ENCODE measurements at places on chromosomes 2 and 18.

GRCh38 chr2:96860065-96861029 is 2.5 kb upstream of the ANKRD39 start:
- DNase-seq = no peak

DNA sequence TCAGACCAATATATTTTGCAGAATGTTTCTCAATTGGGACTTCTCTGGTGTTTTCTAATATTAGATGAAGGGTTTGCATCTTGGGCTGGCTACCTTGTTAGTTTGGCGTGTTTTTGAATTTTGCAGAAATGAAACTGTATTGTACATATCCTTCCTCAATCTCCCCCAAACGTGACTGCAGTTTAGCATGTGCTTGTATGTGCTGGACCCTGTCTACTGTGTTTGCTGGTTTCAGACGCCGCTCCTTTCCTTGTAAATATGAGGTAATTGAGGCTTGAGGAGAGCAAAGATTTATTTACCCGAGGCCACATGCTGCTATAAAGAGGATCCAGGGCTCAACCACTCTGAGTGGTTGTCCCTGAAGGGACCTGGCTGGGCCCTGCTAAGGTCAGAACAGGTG is 57.2 kb downstream of the NGEF start:
- DNase-seq = no peak

GRCh38 chr2:225996462-225996828 is 596.9 kb downstream of the NYAP2 start:
- no peak for DNase-seq

DNA sequence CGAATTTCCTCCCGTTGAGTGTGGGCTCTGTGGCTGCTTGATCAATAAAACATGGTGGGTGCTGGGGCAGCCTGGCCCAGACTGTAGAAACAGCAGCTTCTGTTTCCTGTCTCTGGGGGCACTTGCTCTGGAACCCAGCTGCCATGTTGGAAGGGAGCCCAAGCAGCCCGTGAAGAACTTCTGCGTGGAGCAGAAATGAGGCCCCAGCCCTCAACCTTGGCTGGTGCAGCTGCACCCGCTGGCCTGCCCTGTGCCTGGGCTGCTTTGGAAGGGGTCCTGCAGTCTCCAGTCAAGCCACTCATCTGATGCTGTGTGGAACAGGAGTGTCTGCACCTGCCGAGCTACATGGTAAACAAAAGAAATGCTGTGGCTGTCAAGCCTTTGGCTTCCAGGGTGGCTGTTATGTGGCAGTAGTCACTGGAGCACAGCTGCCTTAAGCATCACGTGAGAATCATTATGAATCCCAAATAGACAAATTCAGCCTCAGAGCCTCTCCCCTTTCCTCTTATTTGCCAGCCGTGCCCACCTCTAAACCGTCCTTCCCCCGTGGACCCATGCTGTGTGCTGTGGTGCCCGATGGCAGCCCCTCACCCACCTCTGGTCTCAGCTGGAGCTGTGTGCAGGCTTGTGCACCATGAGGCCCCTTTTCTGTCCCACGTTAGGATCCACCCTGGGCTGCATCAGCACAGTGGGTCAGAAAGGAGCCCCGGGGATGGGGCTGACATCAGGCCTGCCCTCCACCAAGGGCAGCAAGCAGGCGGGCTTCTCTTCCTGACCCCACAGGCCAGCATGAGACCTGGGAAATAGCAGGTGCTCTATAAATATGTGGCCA is 134.0 kb upstream of the HDAC4 start:
- DNase-seq = peak; percentile 94

- no peak for DNase-seq
Measured at GRCh38 chr2:217847552-217848350, 155.0 kb downstream of the TNS1 start.

GRCh38 chr2:207254591-207255464 is 89.1 kb upstream of the KLF7 start:
- no peak for DNase-seq

GRCh38 chr2:173414823-173415322 is 60.2 kb downstream of the CDCA7 start:
- no peak for DNase-seq

DNA sequence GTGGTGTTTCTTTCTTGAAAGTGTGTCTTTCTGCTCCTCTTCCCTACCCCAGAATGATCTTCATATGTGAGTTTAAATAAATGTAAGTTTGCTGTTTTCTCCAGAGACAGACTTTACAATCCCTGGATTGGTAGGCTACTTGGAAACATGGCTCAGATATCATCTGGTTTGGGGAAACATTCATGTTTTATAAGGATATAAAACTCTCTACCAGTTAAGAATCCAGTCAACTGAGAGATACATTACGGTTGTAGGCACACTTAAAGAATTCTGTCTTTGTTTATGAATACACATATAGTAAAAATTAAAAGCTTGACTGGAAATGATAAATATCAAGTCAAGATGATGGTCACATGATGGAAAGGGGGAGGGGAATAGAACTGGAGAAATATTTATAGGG is 739.3 kb downstream of the SLC4A3 start:
- no peak for DNase-seq

GRCh38 chr2:86396291-86396785 is 44.8 kb upstream of the KDM3A start:
- DNase-seq = peak; percentile 69

GRCh38 chr2:184729581-184729980 is 131.3 kb downstream of the ZNF804A start:
- DNase-seq = no peak

- no peak for DNase-seq
Measured at GRCh38 chr2:33336036-33336625, 140.3 kb upstream of the RASGRP3 start.

DNA sequence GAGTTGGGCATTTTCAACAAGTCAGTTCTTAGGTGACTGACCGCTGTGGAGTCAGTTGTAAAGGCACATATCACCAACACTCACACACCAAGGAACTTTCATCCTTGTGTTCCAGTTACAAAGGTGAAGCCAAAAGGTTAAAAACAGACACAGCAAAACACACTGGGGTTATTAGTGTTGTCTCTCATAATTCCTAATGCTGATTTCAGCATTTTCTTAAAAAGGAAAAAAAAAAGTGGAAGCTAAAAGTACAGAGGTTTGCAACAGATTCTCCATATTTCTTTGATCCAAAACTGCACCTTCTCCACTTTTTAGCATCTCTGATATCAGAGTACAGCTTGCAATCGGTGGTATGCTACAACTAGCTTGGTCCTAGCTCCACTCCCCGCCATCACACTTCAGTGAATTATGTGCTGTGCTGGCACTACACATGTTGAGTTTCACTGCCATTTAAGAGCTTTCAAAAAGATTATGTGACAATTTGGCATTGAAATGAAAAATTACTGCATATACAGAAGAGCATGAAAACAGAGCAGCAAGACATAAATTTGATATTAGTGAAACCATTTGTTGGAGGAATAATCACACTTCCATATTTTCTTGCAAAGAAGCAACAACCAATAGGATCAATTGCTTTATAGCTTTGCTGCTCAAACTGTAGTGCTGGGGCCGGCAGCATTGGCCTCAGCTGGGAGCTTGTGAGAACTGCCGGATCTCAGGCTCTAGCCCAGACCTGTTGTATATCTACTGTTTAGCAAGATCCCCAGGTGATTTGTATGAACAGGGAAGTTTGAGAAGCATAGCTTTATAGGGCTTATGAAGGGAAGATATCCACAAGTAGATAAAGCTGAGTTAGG is 62.3 kb upstream of the DAPL1 start:
- DNase-seq = no peak

DNA sequence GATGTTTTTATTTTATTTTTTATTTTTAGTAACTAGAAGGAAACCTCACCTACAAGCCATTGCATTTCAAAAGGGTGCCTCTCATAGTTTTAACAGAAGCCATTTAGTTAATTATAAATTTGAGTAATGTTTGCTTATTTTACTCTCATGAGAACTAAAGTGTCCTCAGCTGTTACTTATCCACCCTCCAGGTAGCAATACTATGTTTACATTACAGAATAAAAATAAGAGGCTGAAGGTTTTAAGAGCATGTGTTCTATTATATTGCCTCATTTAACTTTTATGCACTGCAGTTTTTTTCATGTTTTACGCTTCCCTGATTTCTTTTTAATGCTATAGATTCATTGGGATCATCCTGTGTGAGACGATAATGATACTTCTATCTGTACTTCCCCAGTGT is 235.5 kb downstream of the THSD7B start:
- DNase-seq = no peak

GRCh38 chr2:59888015-59888414 is 665.4 kb downstream of the BCL11A start:
- no peak for DNase-seq

DNA sequence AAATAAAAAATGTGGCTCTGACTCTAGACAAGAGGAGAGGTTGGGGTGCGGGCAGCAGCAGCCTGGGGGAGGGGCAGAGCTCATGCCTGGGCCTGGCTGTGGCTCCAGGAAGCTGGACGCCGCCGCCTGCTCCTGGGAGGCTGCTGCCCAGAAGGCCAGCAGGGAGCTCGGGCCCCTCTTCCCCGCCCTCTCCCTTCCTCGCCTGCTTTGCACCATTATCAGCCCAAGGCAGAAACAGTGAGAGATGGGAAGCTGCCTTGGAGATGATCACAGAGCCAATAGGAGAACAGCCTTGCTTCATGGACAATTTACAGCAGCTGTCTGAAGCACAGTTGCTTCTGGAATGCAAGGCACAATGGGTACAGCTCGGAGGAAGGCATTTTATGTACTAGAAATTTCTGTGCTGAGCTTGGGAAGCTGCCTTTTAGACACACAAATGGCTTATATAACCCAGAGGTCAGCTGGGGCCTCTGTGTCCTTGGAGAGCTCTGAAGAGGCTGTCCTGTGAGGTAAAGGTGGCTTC is 55.3 kb upstream of the AFF3 start:
- DNase-seq = no peak

- no peak for DNase-seq
Measured at GRCh38 chr2:152925547-152926448, 207.4 kb downstream of the ARL6IP6 start.

DNA sequence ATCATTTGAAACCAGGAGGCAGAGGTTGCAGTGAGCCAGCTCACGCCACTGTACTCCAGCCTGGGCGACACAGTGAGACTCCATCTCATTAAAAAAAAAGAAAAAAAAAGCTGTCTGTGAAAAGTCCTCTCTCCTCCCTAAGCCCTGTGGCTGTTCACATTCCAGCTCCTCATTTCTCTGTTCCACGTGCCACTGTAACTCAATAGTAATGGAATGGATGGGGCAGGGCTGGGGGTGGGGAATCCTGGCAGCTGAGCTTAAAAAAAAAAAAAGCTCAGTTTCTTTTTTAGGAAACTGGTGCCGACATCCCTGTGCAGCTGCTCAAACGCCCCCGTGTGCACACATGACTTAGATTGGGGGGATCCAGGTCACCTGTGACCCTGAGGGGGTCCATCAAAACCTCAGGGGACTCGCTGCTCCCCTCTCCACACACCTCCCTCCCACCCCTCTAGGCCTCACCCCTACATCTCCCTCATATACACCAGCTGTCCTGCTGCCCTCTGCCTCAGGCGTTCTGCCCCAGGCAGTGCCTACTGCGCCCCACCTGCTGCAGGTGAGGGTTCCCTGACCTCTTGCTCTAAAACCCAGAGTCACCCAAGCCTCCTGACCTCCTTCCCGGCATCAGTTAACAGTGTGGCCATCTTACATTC is 255.4 kb downstream of the AGAP1 start:
- no peak for DNase-seq

DNA sequence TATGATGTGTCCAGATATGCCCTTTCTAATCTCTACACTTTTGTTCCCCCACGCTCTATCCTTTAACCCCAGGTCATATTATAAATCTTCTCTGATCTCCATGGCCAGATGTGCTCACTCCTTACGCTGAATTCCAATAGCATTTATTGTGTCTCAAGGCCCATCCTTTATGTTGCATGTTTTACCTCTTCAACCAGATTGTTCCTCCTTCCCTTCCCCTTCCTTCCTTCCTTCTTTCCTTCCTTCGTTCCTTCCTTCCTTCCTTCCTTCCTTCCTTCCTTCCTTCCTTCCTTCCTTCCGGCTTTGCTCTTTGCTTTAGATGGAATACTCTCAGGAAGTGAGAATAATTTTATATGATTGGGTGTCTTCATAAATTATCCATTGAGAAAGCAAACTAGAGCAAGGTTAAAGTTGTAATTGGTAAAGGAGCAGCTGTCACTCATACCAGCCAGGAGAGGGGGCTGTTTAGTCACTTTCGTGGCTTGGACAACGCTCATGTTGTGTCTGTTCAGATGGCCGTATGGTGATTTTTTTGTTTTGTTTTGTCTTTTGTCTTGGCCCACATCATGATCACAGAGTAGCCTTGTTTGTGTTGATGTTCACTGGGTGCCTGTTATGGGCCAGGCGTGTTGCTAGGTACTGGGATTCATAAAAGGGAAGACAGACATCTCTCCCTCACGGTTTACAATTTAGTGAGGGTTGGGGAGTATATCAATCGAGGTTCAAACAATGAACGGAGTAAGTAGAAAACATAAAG is 68.0 kb downstream of the DAW1 start:
- DNase-seq = peak; percentile 62

GRCh38 chr2:207750345-207750744 is 19.4 kb downstream of the FZD5 start:
- no peak for DNase-seq

All from SHP77 (cell line).